ENCODE measurements at places on chromosomes 3 and 15.

- DNase-seq, result no peak
These were observed 48.9 kb upstream of the ZDHHC23 start for GRCh38 chr3:113898892-113899291.

DNA sequence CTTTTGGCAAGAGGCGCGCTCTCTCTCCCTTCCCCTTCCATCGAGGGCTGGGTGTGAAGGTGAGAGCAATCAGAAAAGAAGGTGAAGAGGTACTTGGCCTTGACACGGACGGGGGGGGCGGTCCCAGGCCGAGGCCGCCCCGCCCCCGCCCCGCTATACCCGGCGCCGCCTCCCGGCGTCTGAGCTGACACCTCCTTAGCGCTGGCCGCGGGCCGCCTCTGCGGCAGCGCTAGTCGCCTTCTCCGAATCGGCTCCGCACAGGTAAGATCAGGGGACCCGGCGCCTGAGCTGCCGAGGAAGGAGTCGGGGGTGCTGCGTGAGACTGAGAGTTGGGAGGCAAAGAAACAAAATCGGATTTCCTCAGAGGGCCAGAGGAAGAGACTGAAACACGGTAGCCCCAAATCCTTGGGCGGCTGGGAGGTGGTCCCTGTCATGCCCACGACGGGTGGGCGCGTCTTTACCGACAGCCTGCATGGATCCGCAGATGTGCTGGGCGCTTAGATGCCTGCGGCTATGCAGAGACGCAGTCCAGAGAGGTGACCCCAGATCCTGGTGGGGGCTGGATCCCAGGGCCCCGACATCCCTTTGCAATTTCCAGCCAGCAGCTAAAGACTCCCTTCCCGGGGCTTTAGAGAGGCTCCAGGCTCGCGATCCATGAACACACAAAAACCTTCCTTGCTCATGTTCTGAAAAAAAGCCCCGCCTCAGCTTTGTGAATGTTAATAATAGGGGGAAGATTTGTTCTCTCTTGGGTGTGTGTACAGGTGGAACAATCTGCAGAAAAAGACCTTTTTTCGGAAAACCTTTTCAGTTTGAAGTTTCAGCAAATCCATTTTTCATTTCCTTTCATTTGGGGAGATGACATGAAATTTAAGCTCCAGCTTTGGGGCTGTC is at the start of gene ENTPD3:
ENTPD3 (plus strand) TSS at position 184 of the 894 bp plus-strand sequence. CDS start 874 bp downstream, outside the sequence.
- no peak for DNase-seq

- DNase-seq, result no peak
These were observed 885 bp downstream of the CDV3 start for GRCh38 chr3:133574260-133574881.

GRCh38 chr3:107962946-107963345 is 127.9 kb downstream of the CD47 start:
- DNase-seq, result no peak

GRCh38 chr3:118204052-118204656 is 830.5 kb downstream of the IGSF11 start:
- DNase-seq, result no peak

Data from astrocyte of the cerebellum (primary cell).